Posterior vena cava (tissue), 2 donors: ENCODE measurements at places on chromosomes 1 and 21.

DNA sequence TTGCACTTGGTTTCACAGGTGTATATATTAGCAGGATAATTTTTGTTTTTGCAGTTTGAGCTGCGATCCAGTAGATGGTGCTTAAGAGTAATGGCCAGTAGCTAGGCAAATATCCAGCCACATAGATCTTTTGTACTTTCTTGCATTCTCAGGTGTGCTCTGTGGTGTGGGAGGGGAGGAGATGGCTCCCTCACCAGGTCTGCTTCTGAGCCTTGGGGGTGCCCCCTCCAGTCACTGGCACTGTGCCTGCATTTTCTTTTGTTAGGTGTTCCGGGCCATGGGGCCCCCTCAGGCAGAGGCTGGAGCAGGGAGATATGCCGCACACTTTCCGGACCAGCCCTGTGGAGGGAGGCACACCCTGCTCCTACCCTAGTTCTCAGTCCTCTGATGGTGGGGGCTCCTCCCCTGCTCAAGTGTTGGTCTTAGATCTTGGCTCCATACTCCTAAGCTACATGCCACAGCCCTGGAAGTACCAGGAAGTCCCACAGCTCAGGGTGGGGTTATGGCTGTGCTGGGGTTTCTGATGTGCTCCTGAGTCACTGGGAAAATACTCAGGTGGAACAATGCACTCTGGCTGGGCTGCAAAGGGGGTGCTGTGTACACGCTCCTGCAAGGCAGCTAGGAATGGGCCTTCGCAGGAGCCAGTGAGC is 197.6 kb upstream of the DMRTA2 start:
- DNase-seq, result no peak

DNA sequence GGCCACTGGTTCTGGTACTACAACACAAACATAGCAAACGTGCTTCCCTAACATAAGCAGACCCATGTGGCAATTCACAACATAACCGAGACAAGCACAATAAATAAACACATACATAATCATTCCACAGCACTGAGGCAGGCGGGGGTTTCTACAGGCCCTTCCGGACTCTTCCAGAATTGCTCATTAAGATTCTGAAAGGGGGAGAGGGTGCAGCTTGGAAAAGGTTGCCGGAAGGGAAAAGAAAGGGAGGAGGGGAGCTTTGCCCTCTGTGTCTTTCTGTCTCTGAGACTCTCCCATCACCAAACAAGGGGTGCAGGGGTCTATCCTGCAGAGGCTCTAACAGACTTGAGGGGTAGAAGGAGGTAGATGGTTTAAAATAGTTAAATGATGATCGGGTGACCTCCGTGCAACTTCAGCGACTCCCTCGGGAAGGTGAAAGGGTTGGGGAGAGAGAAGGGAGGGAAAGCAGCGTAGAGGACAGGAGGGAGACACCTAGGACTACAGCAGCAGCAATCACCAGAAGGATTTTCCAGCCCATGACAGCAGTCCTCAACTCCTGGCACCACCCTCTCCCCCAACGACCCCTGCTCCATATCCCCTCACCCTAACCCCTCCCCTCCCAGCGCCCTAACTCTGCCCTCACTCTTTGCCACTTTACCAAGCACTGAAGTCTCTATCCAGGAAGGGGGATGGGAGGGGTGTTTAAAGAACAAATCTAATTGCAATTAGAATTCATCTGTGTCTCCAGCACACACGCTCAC is 365.5 kb upstream of the ESRRG start:
- DNase-seq, result no peak

DNA sequence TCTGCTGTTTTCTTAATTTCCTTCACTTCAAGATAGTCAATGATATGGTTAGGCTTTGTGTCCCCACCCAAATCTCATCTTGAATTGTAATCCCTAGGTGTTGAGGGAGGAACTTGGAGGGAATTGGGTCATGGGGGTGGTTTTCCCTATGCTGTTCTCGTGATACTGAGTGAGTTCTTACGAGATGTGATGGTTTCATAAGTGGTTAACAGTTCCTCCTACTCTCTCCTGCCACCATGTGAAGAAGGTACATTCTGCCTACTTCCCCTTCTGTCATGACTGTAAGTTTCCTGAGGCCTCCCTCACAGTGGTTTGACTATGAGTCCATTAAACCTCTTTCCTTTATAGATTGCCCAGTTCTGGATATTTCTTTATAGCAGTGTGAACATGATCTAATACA is 74.0 kb upstream of the SAMSN1 start:
- no peak for DNase-seq

GRCh38 chr1:182196897-182197870 is 135.7 kb upstream of the ZNF648 start:
- no peak for DNase-seq
